SK-N-SH treated with all-trans-retinoic acid at 6 μM for 48 hours (cell line): ENCODE measurements at places on chromosomes 16 and 17.

GRCh38 chr17:72004611-72005331 lies 116.0 kb upstream of the SOX9 start:
- no peak; the same call in 2 of the 3 replicates for ATAC-seq

GRCh38 chr16:48556913-48557351 lies 53.0 kb downstream of the N4BP1 start:
- peak; percentile 67 for ATAC-seq

DNA sequence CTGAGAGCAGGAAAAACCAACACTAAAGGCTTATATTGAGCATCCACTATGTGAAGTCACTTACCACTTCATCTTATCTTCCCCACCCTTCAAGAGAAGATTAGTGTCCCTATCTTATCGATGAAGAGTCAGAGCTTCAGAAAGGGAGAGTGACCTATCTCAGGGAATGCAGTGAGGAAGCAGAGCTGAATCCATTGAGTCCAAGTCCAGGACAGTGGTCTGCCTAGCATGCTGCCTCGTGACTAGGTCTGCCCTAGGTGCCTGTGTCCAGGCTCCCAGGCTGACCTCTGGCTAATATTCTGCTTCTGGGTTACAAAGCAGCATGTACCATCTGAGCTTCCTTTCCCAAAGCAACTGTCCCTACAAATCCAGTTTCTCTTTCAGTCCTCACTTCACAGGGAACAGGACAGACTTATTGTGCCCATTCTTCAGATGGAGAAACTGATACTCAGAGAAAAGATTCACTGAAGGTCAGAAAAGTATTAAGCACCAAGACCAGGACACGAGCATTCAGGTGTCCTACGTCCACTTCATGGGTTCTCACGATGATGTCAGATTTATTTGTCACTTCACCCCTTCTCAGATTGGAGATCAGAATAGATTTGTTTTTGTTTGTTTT lies 13.3 kb upstream of the FZD2 start:
- ATAC-seq, result peak; percentile 4; the same call in 2 of the 3 replicates

DNA sequence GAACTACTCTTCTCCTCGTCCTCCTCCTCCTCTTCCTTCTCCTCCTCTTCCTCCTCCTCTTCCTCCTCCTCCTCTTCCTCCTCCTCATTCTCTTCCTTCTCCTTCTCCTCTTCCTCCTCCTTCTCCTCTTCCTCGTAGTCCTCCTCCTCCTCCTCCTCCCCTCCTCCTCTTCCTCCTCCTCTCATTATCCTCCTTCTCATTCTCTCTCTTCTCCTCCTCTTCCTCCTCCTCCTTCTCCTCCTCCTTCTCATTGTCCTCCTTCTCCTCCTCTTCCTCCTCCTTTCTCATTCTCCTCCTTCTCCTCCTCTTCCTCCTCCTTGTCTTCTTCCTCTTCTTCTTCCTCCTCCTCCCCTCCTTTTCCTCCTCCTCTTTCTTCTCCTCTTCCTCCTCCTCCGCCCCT lies 4.1 kb upstream of the PITPNM3 start:
- ATAC-seq, result no peak

DNA sequence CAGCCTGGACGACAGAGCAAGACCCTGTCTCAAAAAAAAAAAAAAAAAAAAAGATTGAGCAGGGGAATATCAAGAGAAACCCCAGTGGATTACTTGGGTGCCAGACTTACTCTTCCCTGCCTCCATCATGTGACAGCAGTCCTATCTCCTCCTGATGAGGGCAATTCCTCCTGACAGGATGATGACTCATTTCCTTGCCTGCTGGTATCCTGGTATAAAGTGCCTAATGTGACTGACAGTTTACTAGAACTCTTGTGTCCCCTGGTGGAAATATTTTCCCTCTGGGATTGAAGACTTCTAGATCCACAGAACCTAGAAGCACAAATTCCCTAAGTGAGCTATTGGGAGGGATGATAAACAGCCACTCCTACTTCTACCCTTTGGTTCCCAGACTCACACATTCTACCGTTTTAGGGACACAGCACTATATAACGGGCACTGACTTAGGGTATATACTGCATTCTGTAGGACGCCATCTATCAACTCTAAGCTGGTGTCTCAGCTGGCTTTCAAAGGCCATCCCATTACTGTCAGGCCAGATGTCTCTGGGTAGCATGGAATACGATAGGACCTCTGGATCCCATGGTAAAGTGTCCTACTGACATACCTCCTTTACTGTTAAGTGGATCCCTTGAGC lies 114.6 kb upstream of the MED13 start:
- ATAC-seq, result peak; percentile 94

DNA sequence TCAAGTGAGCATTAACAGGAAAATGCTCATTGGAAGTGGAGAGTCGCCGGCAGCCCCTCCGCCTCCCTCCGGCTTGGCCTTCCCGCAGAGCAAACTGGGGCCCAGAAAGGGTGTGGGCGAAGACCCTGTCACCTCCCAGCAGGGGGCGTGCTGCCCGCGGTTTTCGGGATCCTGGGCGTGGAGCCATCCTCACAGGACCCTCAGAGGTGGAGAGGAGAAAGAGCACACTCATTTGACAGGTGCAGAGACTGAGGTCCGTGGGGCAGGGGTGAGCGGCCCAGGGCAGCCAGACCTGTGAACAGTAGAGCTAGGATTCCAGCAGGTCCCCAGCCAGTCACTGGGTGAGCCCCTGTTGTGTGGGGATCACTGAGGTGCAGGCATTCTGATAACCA lies 1002.9 kb downstream of the KCNJ18 start:
- ATAC-seq, result peak; percentile 23; the same call in 2 of the 3 replicates

DNA sequence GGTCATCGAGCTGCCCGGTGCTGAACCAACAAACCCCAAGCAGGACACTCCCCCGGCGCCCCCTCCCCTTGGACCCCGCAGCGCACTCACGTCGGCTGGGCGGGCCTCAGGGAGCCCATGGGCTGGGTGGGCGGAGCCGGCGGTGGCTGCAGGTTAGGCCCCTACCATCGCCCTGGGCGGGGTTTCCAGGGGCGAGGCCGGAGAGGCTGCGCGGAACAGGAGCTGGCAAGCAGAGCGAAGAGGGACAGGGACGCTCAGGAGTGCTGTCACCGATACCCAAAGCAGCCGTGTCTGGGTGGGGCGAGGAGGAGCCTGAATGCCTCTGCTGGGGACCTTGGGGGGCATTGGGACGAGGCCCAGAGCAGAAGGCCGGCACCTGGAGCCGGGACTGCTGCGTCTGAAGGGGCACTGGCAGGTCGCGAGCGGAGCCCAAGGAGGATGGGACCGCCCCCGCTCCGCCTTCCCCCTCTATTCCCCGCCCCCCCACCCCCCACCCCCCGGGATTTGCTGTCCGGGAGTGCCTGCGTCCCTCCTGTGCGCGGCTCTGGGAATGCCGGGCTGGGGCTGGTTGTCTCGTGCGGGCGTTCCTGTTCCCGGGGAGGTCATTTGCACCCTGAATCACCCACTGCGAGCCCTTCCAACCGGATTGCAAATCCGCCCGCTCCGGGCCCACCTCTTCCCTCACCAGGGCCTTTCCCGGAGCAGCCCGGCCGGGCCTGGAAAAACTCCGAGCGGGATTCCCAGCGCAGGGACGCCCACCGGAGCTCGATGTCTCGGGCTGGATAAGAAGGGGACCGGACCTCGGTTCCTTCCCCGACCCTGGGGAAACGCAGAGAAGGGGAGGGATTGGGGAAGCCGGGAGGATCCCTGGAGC lies 902 bp downstream of the ARHGAP27 start:
- peak; percentile 71 for ATAC-seq

DNA sequence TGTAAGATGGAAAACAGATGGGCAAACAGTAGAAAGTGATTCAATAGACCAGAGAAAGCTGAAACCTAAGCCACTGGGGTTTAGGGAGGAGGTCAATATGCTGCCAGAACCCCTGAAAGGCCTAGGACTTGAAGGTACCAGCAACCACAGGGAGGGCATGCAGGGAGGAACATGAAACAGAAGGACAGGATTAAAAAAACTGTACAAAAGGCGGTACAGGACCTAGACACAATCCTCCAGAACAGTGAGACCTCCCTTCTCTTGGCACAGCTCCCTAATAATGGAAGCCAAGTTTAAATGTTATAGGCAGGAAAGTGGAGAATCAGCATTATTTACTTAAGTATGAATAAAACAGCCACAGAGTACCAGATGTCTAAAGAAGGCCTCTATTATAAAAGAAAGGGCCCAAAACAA lies 105.5 kb downstream of the SPAG9 start:
- ATAC-seq, result peak; percentile 83

DNA sequence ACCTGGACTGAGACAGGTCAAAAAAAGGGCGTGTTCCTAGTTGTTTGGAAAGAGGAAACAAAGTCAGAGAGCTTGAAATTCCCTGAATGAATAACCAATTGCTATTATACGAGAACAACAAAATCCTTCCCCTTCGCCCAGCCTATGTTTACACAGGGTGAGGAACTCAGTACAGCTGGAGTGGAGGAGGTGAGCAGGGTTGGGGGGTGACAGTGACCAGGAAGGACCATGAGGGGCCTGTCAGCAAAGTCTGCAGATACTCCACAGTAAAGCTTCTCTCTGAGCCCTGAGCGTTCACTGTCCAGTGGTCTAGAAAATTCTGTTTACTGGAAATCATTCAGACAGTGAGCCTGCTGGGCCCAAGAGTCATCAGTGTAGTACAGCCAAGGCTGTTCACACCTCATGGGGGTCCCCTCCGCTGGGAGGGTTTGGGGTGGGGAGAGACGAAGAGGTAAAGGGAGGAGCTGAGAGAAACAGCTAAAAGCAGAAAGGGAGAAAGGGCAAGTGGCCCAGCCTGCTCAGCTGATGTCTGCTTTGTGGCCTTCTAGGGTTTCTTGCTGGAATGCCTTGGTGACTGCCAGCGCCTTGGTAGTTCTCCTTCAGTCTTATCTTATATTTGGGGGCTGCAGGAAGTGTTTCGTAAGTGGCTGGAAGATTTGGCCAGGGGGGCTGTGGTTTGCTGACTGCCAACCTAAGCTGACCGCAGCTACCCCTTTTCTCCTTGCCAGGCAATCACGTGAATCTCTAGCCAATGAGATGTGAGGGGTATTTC lies 5.7 kb downstream of the DUSP3 start:
- no peak for ATAC-seq

DNA sequence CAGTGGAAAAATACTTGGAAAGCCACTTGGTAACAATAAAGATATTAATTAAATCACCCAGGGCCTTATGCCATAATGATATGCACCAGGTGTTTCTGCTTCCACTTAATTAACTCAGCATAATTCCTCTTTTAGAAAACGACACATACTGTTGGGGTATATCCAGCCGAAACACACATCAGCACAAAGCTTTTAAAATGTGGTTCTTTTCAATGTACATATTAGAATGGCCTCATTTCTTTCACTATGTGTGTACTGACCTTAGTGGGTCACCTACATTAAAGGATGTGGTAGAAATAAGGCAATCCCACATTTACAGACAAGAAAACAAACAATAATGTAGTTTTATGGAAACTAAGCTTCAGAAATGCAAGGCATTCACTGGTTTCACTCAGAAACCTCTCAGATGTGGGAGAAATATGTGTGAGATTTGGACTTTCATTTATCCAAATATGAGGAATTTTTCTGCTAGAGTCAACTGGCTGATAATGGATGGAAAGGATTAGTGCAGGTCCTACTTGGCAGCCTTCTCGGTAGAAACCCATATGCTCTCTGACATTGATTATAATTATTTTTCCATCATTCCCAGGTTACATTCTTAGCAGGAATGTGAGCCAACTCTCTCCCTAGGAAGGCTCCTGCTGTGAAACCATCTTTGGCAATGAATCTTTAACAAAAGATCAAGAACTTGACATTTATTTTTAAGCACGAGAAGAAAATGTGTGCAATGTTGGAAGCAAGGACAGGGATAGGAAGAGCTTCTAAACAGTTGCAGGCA lies 66.7 kb upstream of the DHX40 start:
- peak; percentile 71 for ATAC-seq

DNA sequence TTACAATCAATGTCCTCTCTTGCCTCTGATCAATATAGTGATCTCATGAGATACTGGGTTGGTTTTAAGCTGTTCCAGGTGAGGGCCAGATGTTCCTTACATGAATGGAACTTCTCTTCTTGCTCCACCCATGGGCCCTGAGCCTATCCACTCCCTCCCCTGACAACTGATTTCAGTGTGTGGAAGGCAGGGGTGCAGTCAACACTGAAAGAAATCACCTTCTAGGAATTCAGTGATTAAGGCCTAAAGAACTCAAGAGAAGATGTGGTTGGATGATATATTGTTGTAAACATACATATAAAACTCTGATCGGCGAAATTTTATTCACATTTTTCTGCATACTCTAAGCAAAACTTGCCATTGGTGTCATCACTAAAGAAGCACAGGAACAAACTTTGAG lies 6.7 kb upstream of the GOSR2 start:
- no peak for ATAC-seq

- ATAC-seq, result no peak
These were observed 292.0 kb upstream of the TOM1L1 start for GRCh38 chr17:54608634-54609155.

DNA sequence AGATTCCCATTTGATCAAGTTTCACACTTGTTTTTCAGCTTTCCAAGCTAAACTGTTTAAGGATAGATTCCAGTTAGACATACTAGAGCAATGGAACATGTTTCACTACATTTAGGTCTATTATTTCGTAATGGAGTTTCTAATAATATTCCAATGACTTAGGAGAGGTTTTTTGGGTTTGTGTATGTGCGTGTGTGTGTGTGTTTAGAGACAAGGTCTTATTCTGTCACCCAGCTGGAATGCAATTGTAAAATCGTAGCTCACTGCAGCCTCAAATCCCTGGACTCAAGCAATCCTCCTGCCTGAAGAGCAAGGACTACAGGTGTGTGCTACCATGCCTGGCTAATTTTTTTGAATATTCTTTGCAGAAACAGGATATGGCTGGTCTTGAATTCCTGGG lies 426.3 kb downstream of the ZFHX3 start:
- ATAC-seq, result no peak

- no peak; the same call in 1 of the 3 replicates for ATAC-seq
These were observed 32.8 kb downstream of the BEAN1 start for GRCh38 chr16:66459878-66460277.

DNA sequence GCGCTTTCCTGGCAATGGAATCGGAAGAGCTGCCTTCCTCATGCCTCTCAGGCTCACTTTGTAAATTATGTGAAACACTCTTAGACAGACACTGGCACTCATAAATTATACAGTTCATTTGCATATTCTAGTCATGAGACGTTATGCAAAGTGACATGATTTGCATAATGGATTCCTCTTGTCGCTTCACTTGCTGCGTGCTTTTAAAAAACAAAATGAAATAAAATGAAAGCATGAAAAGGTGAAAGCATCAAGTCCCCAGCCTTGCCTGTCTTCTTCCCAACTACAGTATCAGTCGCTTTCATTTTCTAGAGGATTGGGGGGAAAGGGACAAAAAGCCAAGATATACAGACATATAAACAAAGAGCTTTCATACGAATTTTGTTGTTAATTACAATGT lies 252.8 kb upstream of the PMFBP1 start:
- ATAC-seq, result no peak

GRCh38 chr17:78316867-78317789 lies 42.7 kb downstream of the SOCS3 start:
- 0 out of 3 replicates have a peak, but pooled peaks have one; percentile 1 for ATAC-seq

- peak; percentile 98 for ATAC-seq
These were observed 96.2 kb downstream of the RAP1GAP2 start for GRCh38 chr17:2892305-2892971.

GRCh38 chr17:74303305-74303704 lies 22.7 kb upstream of the KIF19 start:
- ATAC-seq, result no peak

GRCh38 chr17:1491443-1492248 lies 840 bp downstream of the MYO1C start:
- ATAC-seq, result peak; percentile 29

- peak; percentile 74 for ATAC-seq
These were observed 533.8 kb upstream of the CDH5 start for GRCh38 chr16:65832679-65833078.

- no peak for ATAC-seq
These were observed 39.2 kb downstream of the ADCY7 start for GRCh38 chr16:50305441-50306061.

- no peak for ATAC-seq
These were observed 95.6 kb downstream of the WSCD1 start for GRCh38 chr17:6165806-6166205.
